ENCODE measurements at places on chromosomes 2 and 18.

DNA sequence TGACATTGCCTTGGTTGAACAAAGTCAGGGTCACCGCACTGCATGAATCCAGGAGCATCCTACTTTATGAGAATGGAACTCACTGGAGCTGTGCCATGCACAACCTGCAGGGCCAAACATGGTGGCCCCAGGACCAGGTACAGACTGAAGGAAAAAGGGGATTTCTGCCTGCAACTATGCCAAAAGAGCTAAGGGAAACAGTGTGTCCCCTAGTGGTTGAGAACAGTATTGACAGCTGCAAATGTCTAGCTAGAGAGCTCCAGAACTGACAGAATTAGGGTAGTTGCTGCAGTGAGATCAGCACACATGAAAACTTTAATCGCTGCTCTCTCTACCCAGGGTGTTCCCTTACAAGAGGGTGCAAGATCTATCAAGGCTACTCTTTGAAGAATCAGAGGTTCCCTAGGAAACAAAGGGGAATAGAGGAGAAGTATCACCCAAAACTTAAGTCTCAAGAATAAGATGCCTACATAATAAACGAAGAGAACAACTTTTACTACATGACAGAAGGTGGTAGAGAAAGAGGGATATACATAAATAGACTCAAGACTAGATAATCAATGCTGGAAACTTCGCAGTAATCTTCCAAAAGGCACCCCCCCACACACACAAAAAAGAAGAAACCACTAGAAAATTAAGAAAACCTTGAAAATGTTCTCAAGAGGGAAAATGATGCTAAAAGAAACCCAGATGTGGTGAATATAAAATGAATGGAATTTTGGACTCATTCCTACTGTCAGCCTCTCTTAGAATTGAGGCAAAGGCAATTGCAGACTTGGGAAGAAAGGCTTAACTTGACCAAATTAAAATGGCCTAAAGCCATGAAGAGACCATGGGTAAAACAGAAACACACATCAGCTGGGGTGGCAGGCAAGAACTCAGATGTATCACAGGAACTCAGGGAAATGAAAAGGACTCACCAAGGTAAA, 43.6 kb upstream of the IHH start:
- peak; percentile 79 for DNase-seq

DNA sequence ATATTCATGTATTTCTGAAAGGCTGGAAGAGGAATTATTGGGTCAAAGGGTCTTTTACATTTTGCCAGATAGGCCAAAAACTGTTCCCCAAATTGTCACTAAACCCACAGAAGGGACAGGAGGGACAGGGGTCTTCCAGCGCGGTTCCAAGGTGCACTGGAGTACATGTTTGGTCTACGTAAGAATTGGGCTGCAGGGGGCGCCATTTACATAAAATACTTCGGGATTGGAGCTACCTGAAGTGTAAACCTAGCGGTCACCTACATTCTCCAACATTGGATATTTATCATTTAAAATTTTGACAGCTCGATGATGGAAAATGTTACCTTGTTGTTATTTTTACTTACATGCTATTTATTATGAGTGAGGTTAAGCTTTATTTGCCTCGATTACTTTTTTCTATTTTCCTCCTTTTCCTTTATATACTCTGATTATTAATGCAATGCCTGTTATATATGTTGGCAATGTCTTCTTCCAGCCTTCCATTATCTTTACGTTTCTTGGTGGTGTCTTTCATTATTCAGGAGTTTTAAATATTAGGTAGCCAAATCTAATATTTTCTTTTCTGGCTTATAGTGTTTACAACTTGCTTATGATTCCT, 43.0 kb upstream of the RAB6C start:
- DNase-seq = peak; percentile 90

GRCh38 chr2:145752091-145752806, 1232.3 kb upstream of the ZEB2 start:
- DNase-seq = peak; percentile 47

- peak; percentile 83 for DNase-seq
These were observed 83.9 kb downstream of the AAK1 start for GRCh38 chr2:69559442-69560146.

DNA sequence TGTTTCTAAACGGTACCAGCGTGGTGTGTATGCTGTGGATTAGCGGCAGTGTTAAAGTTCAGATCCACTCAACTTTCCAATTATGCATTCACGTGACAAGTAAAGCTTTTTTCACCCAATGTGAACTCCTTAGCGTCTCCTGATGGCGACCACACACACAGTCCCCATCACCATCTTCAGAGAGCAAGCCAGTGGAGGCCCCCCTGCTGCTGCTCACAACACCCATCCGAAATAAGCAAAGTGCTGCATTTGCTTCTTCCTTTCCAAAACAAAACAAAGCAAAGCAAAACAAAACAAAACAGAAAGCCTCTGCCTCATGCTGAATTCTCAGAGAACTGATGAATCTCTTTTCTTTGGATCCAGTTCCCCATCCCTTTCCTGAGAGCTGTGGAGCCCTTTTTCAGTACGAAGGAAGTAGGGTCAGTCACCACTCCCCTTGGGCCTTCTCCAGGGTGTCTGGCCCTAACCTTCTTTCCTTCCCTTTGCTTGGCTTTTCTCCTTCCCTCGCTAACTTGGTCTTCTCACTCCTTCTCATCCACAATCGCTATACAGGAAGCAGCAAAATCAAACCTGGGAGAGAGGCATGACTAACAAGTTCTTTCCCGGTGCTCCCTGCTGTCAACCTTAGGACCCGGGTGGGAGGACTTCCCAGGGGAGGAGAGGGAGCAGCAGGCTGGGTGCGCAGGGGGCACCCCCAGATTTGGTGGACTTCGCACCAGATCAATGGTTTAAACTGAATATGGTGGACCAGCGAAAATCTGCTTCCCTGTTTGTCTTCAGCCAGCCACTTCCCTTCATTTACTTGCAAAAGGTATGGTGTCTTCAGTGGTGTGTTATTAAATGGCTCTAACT, 56.0 kb downstream of the NRP2 start:
- no peak for DNase-seq

GRCh38 chr2:239068411-239068810, 220.5 kb downstream of the TWIST2 start:
- DNase-seq = no peak

DNA sequence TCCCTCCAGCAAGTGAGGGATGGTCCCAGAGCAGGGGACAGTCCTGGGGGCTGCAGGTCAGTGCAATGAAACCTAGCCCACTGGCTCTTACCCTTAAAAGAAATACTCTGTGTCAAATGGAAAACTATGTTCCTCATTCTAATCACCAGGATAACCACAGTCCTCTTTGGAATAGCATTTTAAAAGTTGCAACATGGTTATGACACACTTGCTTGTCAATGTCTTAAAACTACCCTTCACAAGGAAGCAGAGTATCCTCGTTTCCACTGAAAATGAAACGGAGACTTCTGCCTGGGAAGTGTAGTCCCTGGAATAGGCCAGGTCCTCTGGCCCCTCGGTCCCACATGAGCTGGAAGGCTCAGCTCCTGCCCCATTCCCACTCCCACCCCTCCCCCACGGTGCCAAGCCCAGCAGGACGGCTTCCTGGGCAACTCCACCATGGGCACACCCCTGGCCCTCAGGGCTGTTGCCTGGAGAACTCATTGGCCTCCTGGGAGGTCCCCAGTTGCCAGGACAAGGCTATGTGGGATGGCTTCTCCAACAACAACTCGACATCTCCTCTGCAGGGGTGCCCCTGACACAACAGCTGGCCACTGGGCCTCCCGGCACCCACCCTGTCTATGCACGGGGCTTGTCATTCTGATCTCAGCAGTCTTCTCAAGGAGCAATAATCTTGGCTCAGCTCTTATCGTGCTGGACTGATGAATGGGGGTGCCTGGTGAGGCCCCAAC, 38.3 kb upstream of the ST3GAL5 start:
- no peak for DNase-seq

DNA sequence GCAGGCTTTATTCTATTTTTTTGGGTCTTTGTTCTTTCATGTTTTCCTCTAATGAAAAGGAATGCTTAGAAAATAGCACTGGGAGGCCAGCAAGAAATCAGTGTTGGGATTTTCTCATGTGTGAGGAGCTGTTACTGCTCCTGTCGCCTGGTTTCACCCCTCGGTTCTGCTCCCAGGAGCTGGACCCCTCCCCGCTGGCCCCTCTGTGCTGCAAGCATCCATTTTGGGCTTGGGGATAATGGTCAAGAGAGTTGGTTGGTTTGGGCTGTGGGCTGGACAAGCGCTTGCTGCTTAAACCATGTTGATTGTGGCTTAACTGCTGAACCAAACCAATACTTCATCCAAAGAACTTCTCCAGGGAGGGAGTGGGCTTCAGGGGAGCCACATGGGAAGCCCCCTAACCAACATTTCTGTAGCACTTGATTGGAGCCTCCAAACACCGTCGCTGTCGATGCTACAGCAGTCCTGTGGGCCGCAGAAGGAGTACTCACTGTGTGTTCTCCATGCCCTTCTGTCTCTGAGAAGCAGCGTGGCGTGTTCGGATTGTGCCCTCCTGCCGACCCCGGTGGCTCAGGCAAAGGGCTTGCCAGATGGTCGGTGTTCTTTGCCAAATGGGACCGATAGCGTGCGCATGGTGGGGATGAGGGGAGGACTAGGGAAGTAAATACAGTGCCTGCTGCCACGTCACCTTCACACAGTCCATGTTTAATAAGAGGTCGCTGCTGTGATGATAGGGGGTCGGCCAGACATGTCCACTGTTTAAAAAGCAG, 40.0 kb downstream of the AGAP1 start:
- DNase-seq = peak; percentile 30

DNA sequence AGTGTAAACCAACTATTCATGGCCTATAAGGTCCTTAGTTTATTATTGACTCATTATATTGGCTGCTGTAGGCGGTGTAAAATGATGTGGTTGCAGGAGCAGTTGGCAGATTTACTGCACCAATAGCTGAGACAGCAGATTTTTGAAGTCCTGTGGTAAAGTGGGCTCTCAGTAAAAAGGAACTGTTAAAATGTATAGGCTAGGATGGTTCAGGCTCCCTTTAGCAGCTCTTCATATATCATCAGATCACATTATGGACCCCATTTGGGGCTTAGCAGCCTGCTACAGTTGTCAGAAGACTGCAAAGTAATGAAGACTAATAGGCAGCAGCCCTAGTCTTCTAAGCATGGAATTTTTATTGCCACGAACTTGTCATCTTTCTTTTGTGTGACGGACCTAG, 27.8 kb downstream of the MTX2 start:
- peak; percentile 94 for DNase-seq

DNA sequence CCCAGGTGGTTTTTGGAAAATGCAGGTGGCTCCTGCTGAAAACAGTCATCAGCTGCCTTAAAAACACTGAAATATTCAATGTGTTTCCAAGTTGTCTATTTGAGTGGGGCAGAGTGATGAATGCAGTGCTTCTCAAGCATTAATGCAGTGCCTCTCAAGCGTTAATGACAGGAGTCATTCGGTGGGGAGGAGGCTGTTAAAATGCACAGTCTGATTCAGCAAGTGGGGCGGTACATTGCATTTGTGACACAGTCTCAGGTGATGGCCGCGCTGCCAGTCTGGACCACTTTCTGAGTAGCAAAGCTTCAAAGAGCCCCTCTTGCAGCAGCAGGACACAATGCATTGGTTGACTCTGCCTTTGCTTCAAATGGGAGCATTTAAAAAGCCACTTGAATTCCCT, 231.4 kb upstream of the RGPD4 start:
- DNase-seq = no peak

DNA sequence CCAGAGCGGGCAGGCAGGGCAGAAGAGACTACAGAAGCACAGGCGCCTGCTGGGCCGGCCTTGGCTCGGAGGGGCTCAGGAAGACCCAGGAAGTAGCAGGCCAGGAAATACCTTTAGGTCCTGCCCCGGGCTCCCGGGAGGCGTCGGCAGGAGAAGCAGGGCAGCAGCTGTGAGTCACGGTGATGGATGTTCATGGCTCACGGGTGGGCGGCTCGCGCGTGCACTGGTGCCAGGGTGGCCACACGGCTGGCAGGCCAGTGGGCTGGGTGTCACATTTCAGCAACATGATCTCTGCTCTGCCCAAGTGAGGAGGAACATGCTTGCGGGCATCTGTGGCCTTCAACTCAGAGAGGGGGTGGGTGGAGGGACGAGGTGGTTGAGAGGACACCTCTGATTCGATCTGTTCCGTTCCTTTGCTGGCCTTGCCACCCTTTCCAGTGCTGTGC, 139.3 kb downstream of the KLHL29 start:
- no peak for DNase-seq

DNA sequence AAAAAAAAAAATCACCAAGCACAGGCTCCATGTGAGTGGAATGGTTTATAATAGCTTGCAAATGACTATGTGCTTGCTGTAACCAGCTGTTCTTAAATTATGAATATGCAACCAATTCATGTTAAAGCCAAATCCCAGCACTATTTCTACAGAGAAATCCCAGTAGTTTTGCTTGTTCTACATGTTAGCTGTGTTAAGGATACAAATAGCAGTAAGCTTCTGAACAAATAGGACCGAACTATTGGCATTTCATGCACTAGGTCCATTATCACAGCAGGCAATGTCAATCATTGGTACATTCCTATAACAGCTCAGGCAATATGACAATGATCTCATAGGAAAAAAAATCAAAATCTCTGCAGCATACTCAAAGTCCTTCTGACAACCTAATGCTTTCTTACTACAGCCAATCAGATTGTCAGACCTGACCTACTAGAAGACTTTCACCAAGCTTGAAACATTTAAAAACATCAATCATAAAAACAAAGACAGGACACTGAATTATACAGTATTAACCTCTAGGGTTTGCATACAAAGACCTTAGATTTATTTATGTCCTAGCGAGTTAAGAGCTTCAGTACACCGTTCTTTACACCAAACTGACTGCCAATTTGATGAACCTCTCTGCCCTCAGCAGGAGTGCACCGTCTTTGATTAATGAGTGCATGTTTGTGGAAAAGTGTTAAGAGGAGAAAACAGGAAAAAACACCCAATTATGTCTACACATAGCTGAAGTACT, 6.4 kb downstream of the BAZ2B start:
- peak; percentile 40 for DNase-seq
